ENCODE measurements at places on chromosomes 2 and 18. TPM values are rescaled to one million over a fixed set of nuclear protein-coding genes. Genes with fewer than 3 reads are reported as not detected.

Gene CKAP2L
- 2.8 TPM for total RNA-seq

GRCh38 chr2:120369250-120369649 lies 23.3 kb downstream of the INHBB start:
- no peak for DNase-seq

GRCh38 chr2:99775585-99775984 lies 285.8 kb upstream of the REV1 start:
- DNase-seq = no peak

DNA sequence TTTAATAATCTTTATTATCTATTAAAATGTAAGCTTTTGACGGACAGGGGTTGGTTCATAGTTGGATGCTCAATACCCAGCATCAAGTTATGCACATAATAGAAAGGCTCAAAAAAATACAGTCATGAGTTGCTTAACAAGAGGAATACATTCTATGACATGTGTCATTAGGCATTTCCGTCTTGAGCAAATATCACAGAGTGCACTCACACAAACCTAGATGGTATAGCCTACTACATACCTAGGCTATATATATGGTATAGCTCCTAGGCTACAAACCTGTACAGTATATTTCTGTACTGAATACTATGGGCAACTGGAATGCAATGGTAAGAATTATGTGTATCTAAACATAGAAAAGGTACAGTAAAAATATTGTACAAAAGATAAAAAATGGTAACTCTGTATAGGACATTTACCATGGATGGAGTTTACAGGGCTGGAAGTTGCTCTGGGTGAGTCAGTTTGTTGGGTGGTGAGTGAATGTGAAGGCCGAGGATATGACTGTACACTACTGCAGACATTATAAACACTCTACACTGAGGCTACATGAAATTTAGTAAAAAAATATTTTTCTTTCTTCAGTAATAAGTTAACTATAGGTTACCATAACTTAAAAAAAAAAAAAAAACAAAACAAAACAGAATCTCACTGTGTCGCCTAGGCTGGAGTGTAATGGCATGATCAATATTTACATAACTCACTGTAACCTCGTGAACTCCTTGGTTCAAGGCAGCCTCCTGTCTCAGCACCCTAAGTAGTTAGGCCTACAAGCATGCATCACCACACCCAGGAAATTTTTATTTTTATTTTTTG lies 201.2 kb downstream of the NBAS start:
- no peak for DNase-seq

DNA sequence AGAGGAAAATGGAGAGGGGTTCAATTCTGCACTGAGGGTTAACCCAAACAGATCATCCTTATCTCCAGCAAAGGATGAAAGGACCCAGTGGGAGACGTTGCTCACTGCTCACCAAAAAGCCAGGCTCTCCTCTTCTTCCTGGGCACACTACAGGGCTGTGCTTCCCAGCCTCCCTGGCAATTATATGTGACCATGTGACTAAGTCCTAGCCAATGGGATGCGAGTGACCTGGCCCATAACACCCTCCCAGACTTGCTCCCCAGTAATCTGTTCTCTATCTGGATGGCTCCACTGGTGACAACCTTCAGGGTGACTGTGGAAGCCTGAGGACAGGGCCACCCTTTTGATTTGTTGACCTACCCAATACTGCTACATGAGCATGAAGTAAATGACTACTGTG lies 10.9 kb upstream of the PRKCE start:
- no peak for DNase-seq

Data from mucosa of descending colon (tissue), 3 donors.